Tracheal epithelial cell (primary cell): ENCODE measurements at places on chromosomes 11 and 22. TPM values are rescaled to one million over a fixed set of nuclear protein-coding genes. Genes with fewer than 3 reads are reported as not detected.

THRSP gene
- total RNA-seq = not detected in 2 replicates

MS4A12 gene
- total RNA-seq = not detected in 2 replicates

ASCC2 gene
- total RNA-seq = 19.8 and 25.8 TPM in 2 replicates

MMP10 gene
- 2.3 and 7.7 TPM in 2 replicates for total RNA-seq

TRIM51 gene
- total RNA-seq = not detected in 2 replicates

TRIM29 gene
- total RNA-seq = 488 and 512 TPM in 2 replicates

SOX6 gene
- 0.43 and 0.48 TPM in 2 replicates for total RNA-seq

ATXN10 gene
- 89.3 and 102 TPM in 2 replicates for total RNA-seq

ACTN3 gene
- total RNA-seq = not detected in 2 replicates

MAJIN gene
- not detected in 2 replicates for total RNA-seq

CHADL gene
- total RNA-seq = 1.4 and 3.8 TPM in 2 replicates

ATG2A gene
- 11.7 and 13.5 TPM in 2 replicates for total RNA-seq

MYBPC3 gene
- total RNA-seq = not detected in 2 replicates
